Placental pericyte (primary cell): ENCODE measurements at places on chromosomes 16 and 17. TPM values are rescaled to one million over a fixed set of nuclear protein-coding genes. Genes with fewer than 3 reads are reported as not detected.

The HGS gene
- total RNA-seq = 124 and 173 TPM in 2 replicates

The FNDC8 gene
- total RNA-seq = not detected in 2 replicates

The CLEC3A gene
- total RNA-seq = not detected in 2 replicates

The SMCR8 gene
- total RNA-seq = 24.6 and 26.0 TPM in 2 replicates

The CACNG1 gene
- not detected in 2 replicates for total RNA-seq

The HOXB4 gene
- under 0.01 and 0.57 TPM in 2 replicates for total RNA-seq

The WNT9B gene
- not detected in 2 replicates for total RNA-seq

The BIRC5 gene
- 4.6 and 67.0 TPM in 2 replicates for total RNA-seq

The ABCA3 gene
- total RNA-seq = 0.72 and 3.5 TPM in 2 replicates

The SLC52A1 gene
- 0.14 TPM in 1 of 2 replicates, not detected in the other for total RNA-seq

The MGAT5B gene
- total RNA-seq = 0.22 and 0.86 TPM in 2 replicates

The ZFHX3 gene
- total RNA-seq = 6.8 and 10.2 TPM in 2 replicates

The XAF1 gene
- total RNA-seq = 41.4 and 108 TPM in 2 replicates

The CMTM2 gene
- total RNA-seq = not detected in 2 replicates
